ENCODE measurements at places on chromosomes 3 and 15.

- no peak for DNase-seq
These were observed 58.3 kb upstream of the XCR1 start for GRCh38 chr3:46085421-46086082.

DNA sequence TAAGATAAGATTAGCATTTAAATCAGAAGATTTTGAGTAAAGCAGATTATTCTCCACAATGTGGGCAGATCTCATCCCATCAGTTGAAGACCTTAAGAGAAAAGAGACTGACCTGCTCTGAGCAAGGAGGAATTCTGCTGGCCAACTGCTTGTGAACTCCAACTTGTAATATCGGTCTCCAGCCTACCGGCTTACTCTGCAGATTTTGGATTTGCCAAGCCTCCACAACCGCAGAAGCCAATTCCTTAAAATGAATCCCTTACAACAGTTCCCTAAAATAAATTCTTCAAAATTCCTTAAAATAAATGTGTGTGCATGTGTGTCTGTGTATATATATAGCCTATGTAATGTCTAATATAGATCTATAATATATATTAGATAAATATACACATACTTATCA is 107.4 kb upstream of the KLF13 start:
- no peak for DNase-seq

- DNase-seq = no peak
These were observed 7.5 kb downstream of the GOLIM4 start for GRCh38 chr3:168088106-168088720.

GRCh38 chr3:43371494-43371893 is 85.2 kb downstream of the SNRK start:
- no peak for DNase-seq

All from cardiac fibroblast (primary cell).